ENCODE measurements at places on chromosomes 6 and 20.

GRCh38 chr20:37661519-37661918 lies 32.3 kb upstream of the CTNNBL1 start:
- no peak for DNase-seq

GRCh38 chr6:12476484-12476883 lies 186.3 kb downstream of the EDN1 start:
- DNase-seq: no peak

DNA sequence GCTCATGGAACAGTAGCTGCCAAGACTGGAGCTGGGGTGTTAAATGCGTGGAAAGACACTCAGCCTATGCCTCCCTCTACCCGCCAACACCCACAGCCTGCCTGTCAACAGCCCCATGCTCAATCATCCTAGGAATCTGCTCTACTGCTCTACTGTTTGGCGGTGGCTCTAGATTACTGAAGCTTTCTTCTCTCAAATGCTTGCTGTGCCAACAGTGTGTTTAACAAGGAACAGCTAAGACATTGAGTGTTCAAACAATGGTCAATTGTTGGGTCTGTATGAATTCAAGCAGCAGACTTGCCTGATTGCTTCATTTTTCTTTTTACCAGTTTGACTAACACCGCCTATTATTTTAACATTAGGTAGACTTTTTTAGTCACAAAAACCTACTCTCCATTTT lies 258.6 kb downstream of the SOD2 start:
- no peak for DNase-seq

DNA sequence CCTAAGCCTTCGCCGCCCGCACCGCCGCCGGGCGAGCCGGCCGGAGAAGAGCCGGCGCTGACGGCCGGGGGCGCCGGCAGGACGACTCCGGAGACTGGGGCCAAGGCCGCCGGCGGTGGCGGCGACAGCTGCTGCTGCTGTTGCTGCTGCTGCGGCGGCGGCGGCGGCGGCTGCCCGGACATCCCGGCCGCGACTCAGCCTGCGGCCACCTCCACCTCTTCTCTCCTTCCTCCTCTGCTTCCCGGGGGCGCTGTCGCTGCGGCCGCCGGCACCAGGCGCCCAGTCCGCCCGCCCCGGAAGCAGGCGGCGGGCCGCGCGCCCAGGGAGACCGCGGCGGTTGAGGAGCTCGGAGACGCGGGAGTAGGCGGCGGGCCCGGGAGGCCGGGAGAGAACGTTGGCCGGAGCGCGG lies 307 bp downstream of the RANBP9 start:
- DNase-seq: peak; percentile 61

DNA sequence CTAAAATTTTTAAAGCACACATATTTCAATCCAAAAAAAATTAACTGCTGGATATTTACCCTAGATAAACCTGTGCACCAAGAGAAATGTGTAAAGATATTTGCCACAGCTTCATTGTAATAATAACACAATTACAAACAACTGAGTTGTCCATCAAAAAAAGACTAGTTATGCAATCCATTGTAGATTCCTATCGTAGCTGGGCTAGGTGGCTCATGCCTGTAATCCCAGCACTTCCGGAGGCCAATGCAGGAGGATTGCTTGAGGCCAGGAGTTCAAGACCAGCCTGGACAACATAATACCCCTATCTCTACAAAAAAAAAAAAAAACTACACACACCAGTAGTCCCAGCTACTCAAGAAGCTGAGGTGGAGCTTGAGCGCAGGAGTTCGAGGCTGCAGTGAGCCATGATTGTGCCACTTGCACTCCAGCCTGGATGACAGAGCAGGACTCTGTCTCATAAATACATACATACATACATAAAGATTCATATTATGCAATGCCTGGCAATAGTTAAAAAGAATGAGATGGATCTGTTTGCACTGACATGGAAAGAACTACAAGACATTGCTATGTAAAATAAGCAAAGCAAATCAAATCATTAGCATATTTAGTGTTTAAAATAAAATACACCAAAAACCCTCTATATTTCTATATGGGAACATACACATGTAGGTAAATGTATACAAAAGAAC lies 56.5 kb upstream of the CCDC28A start:
- DNase-seq: no peak

DNA sequence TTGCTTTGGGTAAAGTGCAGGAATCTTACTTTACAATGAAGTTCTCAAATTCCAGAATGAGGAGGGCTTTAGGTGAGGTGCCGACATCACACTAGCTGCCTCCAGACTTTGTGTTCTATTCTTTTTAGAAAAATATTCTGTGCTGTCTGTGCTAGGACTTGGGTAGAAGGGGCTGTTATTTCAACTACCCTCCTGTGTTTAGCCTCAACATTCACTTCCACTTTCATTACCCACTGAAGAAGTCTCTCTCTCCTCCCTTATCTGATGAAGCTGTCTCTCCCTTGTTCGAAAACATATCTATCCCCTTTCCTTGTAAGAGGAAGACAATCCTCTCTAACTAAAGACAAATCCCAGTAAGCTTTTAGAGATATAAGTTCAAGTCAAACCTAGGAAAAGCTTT lies 25.0 kb upstream of the BRPF3 start:
- DNase-seq: no peak

- no peak for DNase-seq
Observed at GRCh38 chr20:49320460-49320859, 42.6 kb upstream of the ZNFX1 start.

DNA sequence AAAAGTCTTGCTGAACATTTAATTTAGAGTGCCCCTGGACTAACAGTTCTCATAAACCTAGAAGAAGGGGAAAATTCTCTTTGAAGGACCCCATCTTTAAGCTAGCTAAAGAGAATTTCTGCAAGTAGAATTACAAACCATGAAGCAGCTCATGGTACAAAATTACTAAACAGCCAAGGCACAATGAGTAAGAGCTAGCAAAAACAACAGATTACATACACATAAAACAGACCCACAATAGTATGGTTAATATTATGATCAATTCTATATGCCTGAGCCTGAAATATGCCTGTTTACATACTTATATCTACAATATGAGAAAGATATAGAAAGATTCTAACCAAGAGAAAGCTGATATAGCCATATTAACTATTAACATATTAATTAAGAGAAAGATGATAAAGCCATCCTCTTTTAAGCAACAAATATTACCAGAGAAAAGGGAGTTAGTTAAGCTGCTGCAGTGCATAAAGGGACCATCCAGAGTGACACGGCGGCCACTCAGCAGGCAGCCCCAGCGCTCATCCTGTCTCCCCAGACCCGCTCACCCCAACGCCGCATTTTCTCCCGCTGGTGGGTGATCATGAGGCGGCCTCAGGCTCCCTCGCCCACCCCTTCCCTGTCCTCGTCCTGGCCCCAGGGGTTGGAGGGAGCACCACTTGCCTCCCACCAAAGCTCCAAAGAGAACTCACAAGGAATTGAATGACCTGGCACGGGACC lies 98.4 kb upstream of the CARMIL1 start:
- DNase-seq: no peak

- no peak for DNase-seq
Observed at GRCh38 chr6:106281088-106281487, 44.5 kb downstream of the ATG5 start.

- no peak for DNase-seq
Observed at GRCh38 chr6:53109612-53110011, 39.0 kb downstream of the GCM1 start.

DNA sequence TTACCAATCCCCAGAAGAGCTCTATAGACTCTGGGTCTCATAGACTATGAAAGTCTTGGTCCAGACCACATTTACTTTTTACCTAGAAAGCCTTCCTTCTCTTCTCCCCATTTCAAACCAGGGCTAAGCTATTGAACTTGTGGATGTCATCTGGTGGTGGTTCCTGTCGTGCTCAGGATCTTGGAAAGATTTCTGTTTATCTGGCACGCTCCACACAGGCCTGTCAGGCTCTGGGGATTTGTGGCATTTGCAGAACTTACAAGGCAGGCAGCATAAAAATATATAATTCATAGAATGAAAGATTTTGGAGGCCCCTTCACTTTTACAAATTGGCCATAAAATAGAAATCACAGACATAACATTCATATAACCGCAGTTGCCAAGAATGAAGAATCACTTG lies 188.1 kb downstream of the UST start:
- DNase-seq: no peak

DNA sequence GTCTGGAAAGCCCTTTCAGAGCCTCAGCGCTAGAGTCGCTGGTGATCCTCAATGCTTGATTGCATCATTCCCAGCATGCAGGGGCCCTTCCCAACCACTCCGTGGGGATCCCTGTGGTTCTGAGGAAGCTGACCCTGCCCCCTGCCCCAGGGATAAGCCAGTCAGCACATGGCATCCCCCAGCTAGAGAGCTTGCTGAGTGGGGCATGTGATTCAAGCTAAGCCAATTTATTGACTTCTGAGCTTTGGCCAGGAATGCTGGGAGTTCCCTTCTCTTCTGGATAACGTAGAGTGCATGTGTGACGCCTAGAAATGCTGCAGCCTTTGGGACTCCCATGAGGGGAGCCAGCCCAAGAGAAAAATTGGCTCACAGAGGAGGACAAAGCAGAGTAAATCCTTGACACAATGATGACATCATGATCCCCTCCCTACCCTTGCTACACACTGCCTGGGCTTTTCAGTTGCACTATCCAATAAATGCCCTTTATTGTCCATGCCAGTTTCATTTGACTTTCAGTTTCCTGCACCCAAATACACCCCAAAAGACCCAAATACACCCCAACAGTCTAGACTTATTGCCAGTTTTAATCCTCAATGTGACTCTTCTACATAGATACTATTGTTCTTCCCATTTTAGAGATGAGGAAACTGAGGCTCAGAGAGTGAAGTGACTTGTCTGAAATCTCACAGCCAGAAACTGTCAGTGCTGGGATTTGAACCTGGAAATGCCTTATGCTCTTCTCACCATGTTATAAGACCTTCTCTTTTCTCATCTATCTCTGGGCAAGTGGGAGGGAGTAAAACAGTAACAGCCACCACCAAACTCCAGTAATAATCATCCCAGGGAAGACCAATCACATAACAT lies 34.3 kb downstream of the KCNB1 start:
- no peak for DNase-seq

- DNase-seq: no peak
Observed at GRCh38 chr6:84581494-84582259, 182.7 kb downstream of the TBX18 start.

GRCh38 chr6:4253604-4254231 lies 118.3 kb upstream of the ECI2 start:
- no peak for DNase-seq

DNA sequence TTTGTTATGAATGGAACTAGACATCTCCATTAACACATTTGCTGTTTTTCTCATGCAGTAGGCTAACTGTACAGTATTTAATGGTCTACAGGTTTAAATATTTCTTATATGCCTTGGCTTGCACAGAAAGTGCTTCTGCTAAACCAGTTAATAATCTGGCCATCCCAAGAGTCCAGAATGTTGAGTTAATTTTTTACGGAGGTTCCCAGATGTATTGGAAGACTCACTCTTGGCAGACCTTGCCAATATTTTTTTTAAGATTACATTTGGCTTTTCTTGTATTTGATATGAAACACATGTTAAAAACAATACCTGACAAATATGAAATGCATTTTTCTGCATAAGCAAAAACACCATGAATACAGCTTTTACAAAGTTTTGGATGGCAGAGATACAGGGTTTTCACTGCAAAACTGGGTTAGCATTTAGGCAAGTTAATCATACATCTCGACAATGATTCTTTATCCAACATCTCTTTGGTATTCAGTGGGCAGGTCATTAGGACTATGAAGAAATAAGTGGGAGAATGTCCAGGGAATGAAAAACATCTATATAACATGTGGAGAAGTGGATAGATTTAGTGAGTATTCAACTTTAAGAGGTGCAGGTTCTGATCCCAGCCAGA lies 94.0 kb downstream of the SGK1 start:
- no peak for DNase-seq

GRCh38 chr6:145749632-145750031 lies 14.3 kb upstream of the EPM2A start:
- no peak for DNase-seq

- DNase-seq: no peak
Observed at GRCh38 chr20:50389808-50390684, 120.1 kb upstream of the PTPN1 start.

- no peak for DNase-seq
Observed at GRCh38 chr20:56987986-56988385, 278.5 kb downstream of the BMP7 start.

- no peak for DNase-seq
Observed at GRCh38 chr6:23435126-23435525, 690.9 kb upstream of the NRSN1 start.

DNA sequence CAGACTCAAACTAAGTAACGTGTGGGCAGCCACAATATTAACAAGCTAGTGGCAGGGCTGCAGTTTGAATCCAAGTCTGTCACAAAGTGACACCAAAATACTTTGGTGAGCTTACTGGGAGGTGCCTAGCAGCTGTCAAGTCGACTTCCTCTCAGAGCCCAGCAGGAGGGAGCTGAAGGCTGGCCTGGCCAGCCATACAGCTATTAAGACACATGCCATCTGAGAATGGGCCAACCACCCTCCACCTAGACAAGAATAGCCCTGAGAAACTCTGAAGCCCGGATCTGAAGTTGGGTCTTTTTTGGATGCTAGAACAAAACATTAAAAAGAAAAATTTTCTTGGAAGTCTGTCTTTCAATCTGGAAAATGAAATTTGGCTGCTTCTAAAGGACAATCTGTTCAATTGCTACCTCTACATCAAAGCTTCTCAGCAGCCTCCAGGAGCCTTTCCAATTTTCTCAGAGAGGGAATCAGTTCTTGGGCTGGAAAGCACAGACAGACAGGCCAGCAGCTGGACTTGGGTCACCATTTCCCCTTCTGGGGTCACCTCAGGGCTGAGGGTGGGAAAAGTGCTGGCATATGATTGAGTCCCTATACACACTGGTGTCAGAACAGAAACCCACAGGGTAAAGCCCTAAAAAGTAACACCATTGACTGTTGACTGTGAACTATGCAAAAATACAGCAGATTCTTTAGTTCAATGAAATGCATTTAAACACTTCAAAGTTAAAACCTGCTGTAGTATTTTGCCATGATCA lies 42.9 kb downstream of the UQCC1 start:
- no peak for DNase-seq

GRCh38 chr20:62441987-62442539 lies 14.7 kb upstream of the RBBP8NL start:
- DNase-seq: no peak

DNA sequence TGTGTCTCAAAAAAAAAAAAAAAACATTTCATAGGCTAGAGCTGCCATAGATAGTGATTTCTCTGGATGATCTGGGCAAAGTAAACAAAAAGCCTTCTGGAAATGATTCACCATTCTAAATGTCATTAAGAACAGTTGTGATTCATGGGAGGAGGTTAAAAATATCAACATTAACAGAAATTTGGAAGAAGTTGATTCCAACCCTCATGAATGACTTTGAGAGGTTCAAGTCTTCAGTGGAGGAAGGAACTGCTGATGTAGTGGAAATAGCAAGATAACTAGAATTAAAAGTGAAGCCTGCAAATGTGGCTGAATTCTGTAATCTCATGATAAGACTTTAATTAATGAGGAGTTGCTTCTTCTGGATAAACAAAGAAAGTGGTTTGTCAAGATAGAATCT lies 26.8 kb upstream of the MMP24 start:
- no peak for DNase-seq

GRCh38 chr20:51326201-51326819 lies 216.2 kb downstream of the NFATC2 start:
- peak; percentile 57 for DNase-seq

- DNase-seq: peak; percentile 17
Observed at GRCh38 chr20:33444797-33445560, 1.4 kb upstream of the SNTA1 start.

GRCh38 chr6:151292974-151293687 lies 53.4 kb downstream of the AKAP12 start:
- DNase-seq: no peak
